ENCODE measurements at places on chromosomes 6 and 20. TPM values are rescaled to one million over a fixed set of nuclear protein-coding genes. Genes with fewer than 3 reads are reported as not detected.
A peak's percentile ranks its signal among the peaks of the same experiment; 100 is the strongest.

DNA sequence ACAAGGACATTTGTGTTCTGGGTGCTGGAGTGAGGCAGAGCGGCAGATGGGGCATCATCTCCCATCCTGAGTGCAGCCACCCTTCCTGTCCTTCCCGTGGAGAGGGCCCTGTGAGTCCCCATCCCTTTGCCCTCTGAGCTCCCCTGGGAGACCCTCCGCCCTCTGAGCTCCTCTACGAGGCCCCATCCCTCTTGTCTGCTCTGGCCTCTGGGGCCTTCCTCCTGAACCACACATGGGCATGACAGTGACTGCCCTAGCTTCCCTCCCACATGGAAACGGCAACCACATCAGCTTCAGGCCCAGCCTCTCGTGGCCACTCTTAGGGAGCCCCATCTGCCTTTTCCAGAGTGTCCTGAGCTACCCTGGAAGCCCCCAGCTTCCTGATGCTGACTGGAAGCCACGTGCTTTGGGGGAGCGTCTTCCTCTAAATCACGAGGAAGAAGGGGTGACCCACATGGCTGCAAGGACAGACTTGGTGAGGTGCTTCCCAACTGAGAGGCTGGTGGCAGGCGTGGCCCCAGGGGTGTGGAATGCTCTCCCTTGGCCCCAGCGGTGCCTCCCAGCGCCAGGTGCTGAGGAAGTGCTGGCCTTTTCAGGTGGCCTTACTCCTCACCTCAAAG is 52.6 kb downstream of the GINS1 start:
- DNase-seq: no peak

DNA sequence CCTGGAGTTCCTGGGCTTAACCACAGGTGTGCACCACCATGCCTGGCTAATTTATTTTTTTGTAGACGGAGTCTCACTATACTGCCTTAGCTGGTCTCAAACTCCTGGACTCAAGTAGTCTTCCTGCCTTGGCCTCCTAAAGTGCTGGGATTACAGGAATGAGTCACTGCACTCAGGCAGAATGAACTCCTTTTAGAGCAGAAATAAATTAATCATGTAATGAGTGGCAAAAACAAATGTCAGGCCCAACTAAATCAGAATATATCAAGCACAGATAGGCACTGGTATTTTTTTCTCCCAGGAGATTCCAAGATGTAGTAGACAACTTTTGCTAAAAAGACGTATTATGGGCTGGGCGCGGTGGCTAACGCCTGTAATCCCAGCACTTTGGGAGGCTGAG is 2.6 kb downstream of the RPS10 start:
- peak; percentile 52 for DNase-seq

The CGA gene
- total RNA-seq: not detected

The TREML1 gene
- total RNA-seq: not detected

The COL20A1 gene
- total RNA-seq: not detected

GRCh38 chr20:1449370-1449769 is 17.3 kb downstream of the NSFL1C start:
- peak; percentile 97 for DNase-seq

DNA sequence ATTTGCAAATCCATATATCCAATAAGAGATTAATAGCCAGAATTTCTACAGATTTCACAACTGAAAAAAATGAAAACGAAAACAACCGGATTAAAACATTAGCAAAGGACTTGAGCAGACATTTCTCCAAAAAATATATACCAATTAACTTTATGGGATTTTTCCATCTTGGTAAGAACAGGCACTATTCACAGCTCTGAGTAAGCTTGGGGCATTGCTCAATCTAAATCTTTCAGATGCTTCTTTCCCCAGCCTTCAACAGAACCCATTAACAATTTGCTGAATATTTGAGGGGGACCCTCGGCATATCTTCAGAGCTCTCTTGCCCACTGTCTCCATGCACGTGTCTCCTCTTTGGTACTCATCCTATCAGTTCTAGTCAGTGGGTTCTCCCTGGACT is 111.7 kb upstream of the CD93 start:
- peak; percentile 9 for DNase-seq

DNA sequence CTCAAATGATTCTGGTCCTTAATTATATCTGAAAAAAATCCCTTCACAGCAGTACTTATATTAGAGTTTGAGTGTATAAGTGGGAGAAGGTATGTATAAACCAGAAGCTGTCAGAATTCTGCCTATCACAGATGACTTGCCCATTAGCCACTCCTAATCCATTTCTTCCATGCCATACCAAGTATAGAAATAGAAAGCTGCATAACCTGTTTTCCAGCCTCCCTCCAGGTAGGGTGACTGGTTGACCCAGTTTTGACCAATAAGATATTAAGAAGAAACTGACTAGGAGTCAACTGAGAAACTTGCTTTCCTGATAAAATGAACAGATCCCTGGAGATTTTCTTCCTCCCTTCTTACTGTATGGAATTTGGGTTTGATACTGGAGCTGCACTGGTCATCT is 112.2 kb upstream of the GRIK2 start:
- DNase-seq: no peak

- no peak for DNase-seq
These were observed 220.2 kb downstream of the FUT9 start for GRCh38 chr6:96235927-96236326.

DNA sequence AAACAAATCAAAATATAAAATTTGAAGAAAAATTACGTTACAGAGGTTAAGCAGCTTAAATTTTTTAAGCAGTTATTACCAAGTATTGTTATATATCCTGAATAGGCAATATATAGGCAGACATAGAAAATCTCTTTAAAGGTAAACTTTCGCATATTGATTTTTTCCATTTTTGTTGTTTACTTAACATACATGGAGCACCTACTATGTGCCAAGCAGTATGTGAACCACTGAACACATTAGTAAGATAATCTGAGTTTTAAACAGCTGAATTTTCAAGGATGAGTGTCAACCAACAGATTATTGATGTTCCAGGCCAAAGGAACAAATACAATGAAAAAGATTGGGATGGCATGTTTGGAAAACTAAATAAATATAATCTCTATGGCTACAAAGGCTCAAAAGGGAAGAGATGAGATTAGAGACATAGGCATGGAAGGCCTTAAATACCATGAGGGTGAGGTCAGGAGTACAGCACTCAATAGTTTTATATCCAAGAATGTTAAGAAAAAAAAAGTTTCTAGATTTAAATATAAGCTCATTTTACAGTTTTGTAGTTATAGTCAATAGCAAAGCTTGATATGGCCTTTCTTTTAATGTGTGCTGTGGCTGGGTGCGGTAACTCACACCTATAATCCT is 277.5 kb downstream of the PTPRK start:
- no peak for DNase-seq

The LST1 gene
- total RNA-seq: not detected

DNA sequence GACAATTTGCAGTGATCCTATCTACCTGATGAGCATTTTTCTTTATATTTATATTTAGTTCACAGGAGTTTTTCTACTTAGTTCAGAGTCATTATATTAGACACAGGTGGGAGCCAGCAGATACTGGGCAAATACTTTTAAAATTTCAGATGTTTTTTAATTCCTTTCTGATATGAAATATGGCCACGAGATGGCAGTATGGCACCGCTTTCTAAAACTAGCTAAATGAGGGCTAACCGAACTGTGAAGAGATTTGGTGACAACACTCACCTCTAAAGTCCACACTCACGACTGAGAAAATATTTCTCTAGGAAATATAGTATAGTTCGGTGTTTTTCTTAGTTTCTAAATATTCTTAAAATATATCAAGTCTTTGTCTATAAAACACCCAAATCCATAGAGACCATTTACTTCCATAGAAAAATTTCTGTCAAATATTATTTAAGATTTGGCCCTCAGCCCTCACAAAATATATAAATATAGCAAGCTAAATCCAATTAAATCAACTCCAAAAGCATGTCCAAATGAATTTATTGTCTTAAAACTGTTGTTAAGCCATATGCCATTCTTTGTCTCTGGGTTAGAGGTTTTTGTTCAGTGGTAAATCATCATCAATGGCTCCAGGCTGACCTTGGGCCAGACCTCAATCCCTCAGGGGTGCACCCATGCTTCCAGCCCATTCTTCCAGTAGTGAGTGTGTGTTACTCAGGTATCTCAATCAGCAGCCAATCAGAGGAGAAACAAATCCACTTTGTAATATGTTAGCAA is 63.6 kb downstream of the HUS1B start:
- DNase-seq: peak; percentile 57

The EFCAB8 gene
- not detected for total RNA-seq

The NKAIN2 gene
- total RNA-seq: 0.06 TPM

The PRKN gene
- 2.4 TPM for total RNA-seq

DNA sequence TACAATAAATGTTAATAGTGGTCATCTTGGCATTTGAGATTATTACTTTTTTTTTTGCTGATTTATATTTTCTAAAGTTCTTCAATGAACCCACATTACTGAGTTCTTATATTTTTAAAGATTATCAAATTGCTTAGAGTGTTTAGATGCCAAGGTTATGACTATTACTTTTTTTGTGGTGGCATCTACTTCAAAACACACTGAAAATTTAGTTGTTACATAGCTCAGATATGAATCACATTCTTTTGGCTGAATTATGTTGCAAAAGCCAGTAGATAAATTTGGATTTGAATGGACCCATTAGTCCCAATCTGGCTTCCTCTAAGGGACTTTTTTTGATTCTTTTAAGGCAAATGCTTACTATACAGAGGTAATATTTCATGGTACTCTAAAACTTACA is 8.9 kb downstream of the UTRN start:
- DNase-seq: peak; percentile 87

GRCh38 chr20:47487175-47487917 is 14.3 kb upstream of the NCOA3 start:
- no peak for DNase-seq

GRCh38 chr20:15902493-15902892 is 670.8 kb downstream of the KIF16B start:
- DNase-seq: no peak

The CRISP3 gene
- total RNA-seq: not detected

The F13A1 gene
- 7.6 TPM for total RNA-seq

- no peak for DNase-seq
These were observed 190.4 kb downstream of the PRL start for GRCh38 chr6:22106451-22106850.

DNA sequence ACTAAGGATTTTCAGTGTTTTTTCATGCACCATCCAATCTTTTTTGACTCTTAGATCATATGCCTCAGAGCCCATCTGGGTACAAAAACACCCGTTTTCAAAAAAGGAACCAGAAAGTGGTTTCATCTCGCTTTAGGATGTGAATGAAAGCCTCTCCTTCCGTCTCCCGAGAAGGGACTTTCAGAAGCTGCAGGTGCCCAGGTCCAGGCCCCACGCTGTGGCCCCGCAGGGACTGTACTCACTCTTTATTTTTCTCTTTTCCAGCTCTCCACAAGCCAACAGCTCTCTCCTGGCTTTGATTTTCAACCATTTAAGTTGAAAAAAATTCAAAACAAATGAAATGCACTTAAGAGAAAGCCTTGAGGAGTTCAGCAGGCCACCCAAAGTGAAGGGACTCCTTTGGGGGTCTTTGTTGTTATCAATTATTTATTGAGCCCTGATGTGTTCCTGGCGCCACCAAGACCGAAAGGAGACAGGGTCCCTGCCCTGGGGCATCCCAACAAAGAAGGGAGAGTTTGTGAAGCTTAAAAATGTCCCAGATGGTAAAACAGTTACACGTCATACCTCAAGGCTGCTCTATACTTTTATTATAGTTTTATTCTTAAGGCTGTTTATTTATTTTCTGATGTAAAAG is 467.3 kb downstream of the PREX1 start:
- no peak for DNase-seq

DNA sequence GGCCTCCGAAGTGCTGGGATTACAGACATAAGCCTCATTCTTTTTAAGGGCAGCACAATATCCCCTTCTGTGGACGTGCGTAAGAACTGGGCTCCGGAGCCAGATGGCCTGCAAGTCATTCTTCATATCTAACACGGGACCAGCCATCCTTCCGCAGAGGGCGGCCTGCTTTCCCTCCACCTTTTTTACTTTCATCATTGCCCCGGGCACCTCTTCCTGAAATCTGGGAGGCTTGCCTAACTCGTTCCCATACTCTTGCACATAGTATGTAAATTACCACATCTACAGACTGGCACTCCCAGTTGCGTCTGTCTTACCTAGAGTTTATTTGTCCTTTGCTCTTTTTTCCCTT is 29.9 kb upstream of the SLC23A2 start:
- DNase-seq: no peak

- DNase-seq: no peak
These were observed 93.6 kb upstream of the AGPAT4 start for GRCh38 chr6:161367472-161367871.

The FHL5 gene
- total RNA-seq: not detected

The IPCEF1 gene
- total RNA-seq: not detected

- no peak for DNase-seq
These were observed 1.6 kb upstream of the PBOV1 start for GRCh38 chr6:138219901-138220300.

DNA sequence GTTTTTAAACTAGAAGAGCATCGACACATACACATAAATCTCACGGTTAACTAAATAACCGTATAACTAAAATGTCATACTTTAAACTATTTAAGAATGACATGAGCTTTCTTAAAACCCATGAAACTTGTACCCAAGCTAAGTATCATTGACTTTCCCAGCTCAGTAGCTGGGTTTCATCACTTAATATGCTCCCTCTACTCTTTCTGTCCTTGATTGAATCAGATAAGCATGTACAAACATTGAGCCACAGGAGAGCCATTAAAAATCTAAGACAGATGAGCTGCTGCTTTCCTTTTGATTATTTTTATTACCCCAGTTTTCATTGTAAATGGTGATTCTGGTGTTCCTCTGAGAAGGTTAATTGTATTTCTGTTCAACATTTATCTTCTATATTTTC is 115.8 kb downstream of the FOXO3 start:
- no peak for DNase-seq

- no peak for DNase-seq
These were observed 138.7 kb upstream of the SLC24A3 start for GRCh38 chr20:19073584-19074218.

The CTAGE9 gene
- total RNA-seq: not detected

The PRRT1 gene
- not detected for total RNA-seq

The RAET1L gene
- total RNA-seq: not detected

DNA sequence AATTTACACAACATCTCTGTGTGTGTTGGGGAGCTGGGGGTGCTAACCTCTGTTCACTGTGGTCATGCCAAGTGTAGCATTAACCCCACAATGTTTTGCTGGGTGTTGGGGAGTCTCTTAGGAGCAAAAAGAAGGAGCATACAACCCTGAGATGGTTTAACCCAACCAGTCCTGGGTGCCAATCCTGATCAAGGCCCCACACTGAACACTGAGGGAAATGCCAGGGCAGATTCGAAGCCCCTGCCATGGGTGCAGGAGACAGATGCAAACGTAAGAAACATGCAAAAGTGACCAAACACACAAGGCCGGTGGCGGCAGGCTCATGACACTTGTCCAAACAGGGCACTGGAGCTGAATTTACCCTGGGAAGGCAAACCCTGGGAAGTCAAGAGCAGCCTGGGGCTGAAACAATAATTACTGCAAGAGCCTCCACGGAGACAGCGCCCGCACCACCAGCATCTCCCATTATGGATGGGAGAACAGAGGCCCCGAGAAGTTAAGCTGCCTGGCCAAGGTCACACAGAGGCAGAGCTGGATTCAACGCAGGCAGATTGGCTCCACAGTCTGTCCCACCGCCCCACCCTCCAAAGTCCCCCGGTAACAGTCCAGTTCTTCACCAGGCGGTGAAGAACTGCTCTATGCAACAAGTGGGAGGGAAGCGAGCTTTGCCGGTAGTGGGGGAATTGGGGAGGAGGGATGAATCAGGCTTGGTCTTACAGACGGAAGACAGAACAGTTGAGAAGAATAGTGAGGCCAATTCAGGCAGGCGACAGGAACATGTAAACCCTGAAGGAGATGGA is 8.5 kb downstream of the ACSS1 start:
- DNase-seq: no peak

GRCh38 chr6:159062564-159062945 is 17.8 kb upstream of the TAGAP start:
- DNase-seq: no peak

Measured in LHCN-M2 (cell line).